ENCODE measurements at places on chromosomes 7 and 10.
A peak's percentile ranks its signal among the peaks of the same experiment; 100 is the strongest.

DNA sequence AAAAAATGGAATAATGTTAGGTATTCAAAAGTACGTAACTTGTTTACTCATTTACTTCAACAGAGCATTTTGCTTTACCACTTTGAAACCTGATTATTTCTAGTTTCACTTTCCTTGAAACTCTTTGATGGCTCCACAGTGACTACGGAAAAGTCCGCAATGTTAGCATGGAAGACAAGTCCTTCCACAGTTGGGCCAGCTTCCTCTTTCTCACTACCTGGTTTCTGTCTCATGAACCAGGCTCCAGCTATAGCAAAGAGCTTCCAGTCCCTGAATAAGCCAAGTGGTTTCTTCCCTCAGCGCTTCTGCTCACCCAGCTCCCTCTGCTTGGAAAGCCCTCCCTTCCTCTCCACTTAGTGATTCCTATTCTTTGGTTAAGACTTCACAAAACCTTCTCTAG lies 44.8 kb upstream of the SLC16A12 start:
- H3K4me1 ChIP-seq = no peaks in the 10 kb centered on the region
- H3K27me3 ChIP-seq = no peaks in the 10 kb centered on the region
- H3K36me3 ChIP-seq = no peaks in the 10 kb centered on the region
- DNase-seq = no peak

DNA sequence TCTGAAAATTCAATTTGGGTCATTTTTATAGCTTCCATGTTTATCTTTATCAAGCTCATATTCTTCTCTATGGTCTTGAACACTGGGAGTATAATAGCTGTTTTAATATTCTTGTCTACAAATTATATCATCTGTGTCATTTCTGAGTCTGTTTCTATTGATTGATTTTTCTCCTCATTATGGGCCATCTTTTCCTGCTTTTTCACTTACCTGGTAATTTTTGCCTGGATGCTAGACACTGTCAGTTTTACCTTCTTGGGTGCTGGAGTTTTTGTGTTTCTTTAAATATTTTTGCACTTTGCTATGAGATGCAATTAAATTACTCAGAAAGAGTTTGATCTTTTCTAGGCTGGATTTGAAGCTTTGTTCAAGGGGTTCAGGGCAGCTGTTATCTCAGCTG lies 26.8 kb upstream of the KDM7A start:
- H3K27ac ChIP-seq = no peak overlapping the region
- no peaks in the 10 kb centered on the region for H3K36me3 ChIP-seq
- DNase-seq = no peak

GRCh38 chr7:147607157-147607800 lies 983.3 kb upstream of the C7orf33 start:
- H3K4me1 ChIP-seq = no peaks in the 10 kb centered on the region
- H3K36me3 ChIP-seq = no peaks in the 10 kb centered on the region
- no peak for DNase-seq
- H3K27me3 ChIP-seq = no peaks in the 10 kb centered on the region

DNA sequence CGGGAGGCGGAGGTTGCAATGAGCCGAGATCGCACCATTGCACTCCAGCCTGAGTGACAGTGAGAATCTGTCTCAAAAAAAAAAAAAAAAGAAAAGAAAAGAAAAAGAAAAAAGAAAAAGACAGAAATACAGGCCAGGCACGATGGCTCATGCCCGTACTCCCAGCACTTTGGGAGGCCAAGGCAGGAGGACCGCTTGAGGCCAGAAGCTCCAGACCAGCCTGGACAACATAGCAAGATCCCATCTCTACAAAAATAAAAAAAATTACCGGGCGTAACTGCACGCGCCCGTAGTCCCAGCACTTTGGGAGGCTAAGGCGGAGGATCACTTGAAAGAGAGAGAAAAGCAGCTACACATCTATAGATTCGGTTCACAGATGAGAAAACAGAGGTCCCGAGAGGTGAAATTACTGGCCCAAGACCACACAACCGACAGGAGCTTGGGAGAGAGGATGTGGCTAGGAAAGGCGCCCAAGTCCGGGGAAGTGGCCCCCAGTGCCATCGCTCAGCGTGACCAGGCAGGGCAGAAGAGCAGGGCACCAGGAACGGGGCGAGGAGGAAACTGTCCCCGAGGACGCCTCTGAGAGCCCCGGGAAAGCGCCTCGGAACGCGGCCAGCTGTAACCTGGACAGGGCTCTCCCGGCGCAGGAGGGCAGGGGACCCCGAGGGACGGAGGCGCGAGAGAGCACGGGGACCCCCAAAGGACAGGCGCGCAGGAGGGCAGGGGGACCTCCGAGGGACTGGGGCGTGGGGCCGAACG lies 612 bp downstream of the SNX8 start:
- peak overlapping the region; percentile 92 for H3K4me3 ChIP-seq
- no peaks in the 10 kb centered on the region for H3K36me3 ChIP-seq
- peak overlapping the region; percentile 90 for H3K27ac ChIP-seq
- H3K4me1 ChIP-seq = peaks cover 17% of the 10 kb centered on the region
- H3K27me3 ChIP-seq = peaks cover 6% of the 10 kb centered on the region

DNA sequence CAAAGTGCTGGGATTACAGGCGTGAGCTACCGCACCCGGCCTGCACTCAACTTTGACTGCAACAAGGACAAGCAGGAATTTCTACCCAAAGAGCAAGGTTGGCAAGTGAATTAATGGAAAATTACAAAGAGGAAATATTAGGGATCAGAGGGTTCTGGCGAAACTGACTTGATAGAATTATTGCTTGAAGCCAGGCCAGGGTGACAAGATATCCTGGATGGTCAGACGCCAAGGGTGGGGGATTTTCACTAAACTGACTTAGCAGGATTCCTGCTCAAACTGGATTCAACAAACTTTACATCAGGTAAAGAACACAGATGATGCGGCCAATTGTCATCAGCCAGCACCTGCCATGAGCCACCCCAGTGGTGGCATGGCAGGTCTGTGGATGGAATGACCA lies 603.6 kb upstream of the MGMT start:
- no peaks in the 10 kb centered on the region for H3K4me1 ChIP-seq
- peaks cover 4% of the 10 kb centered on the region for H3K27me3 ChIP-seq
- no peaks in the 10 kb centered on the region for H3K36me3 ChIP-seq
- DNase-seq = no peak

DNA sequence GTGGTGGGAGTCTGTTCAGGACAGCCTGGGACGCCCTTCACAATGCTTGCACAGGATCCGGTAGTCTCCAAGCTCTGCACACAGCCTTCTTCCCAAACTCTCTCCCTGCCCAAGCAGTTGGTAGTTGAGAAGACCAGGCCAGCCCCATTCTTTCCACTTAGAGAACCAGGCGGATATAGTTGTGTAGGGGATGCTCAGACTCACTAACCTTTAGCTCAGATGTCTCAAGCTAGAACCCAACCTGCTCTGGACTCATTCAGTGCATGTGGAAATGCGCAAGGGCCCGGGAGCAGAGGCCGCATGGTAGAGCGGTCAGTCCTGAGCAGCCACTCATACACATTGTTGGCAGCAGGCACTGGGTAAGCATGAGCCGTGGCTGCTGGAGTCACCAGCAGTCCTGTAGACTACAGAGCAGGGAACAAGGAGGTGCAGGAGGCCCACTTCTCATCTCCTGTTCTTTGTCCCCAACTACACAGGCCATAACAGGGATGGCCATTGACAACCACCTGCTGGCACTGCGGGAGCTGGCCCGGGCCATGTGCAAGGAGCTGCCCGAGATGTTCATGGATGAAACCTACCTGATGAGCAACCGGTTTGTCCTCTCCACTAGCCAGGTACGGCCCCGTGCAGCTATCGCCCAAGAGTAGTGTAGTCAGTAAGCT lies 17.2 kb upstream of the C10orf53 start:
- H3K27me3 ChIP-seq = peaks cover 21% of the 10 kb centered on the region
- DNase-seq = no peak
- H3K27ac ChIP-seq = no peak overlapping the region
- H3K36me3 ChIP-seq = no peaks in the 10 kb centered on the region
- no peaks in the 10 kb centered on the region for H3K4me1 ChIP-seq
- H3K4me3 ChIP-seq = no peak overlapping the region

DNA sequence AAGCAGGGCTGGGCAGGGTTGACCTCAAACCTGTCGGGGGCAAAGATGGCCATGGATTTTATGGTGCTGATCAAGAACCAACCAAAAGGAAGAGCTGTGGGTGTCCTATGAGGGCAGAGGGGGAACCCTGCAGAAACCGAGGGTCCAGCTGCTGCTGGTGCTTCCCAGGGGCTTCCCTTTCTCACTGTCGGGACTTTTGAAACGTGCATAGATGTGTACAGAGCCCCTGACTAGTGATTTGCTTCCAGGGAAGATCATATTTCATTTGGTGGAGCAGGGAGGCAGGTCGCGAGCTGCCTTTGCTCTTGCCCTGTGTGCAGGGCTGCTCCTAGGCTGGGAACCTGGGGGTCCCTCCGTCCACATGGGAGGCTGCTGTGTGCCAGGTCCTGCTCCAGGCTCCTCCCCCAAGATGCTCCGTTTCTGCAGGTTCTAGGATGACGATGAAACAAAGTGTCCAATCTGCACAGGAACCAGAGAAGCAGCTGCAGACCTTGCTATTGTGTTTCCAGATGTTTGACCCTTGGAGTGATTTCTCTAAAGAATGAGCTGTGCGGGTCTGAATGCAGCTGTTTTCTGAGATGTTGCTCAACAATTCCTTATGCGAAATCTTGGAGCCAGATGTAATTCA lies 9.4 kb upstream of the INPP5A start:
- no peak overlapping the region for H3K27ac ChIP-seq
- no peak for DNase-seq
- H3K4me3 ChIP-seq = no peak overlapping the region
- peaks cover 5% of the 10 kb centered on the region for H3K36me3 ChIP-seq

DNA sequence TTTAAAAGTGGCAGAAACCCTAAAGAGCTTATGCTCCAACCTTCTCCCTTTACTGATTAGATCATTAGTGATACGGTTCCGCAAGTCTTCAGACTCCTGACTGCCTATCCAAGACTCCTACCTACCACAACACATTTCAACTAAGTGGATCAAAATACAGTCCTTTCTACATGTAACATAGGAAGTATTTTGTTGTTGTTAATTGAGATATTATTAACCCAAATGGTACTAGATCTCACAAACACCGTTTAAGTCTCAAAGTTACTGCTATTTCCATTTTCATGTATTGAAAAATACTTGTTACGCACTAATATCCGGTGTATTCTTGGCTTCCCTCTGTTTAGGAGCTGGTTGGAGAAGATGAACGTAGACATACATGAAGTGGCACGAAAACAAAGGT lies 1.1 kb downstream of the FAM237B start:
- no peak for DNase-seq
- H3K27me3 ChIP-seq = peaks cover 16% of the 10 kb centered on the region
- no peak overlapping the region for H3K27ac ChIP-seq
- H3K4me3 ChIP-seq = no peak overlapping the region
- no peaks in the 10 kb centered on the region for H3K36me3 ChIP-seq

DNA sequence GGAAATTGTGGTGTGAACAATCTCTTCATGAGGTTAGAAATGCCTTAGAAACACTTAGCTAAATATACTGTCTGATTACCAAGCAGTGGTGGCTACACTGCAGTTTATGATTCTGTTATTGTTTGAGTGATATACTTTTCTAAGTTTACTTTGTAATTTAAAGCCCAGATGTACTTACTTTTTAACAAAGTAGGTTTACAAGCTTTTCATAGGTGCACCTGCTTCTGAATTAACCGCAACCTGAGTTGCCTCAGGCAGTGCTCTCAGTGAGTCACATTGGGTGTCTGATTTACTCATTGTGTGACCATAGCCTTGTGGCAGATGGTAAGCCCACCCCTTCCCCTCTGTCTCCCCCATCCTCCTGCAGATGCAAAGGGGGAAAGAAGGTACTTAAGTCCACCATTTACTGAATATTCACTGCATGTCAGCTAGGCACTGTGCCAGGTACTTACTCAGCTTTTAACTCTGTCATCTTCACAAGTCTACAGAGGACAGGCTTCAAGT lies 9.0 kb downstream of the MTURN start:
- no peaks in the 10 kb centered on the region for H3K4me1 ChIP-seq

- no peak overlapping the region for H3K27ac ChIP-seq
- no peak overlapping the region for H3K4me3 ChIP-seq
- H3K4me1 ChIP-seq = no peaks in the 10 kb centered on the region
- no peaks in the 10 kb centered on the region for H3K36me3 ChIP-seq
- peak; percentile 52 for DNase-seq
- peaks cover 2% of the 10 kb centered on the region for H3K27me3 ChIP-seq
Observed at GRCh38 chr10:101095550-101096213, 33.9 kb downstream of the KAZALD1 start.

- peaks cover 3% of the 10 kb centered on the region for H3K4me1 ChIP-seq
- peak overlapping the region; percentile 48 for H3K4me3 ChIP-seq
- H3K27me3 ChIP-seq = peaks cover 48% of the 10 kb centered on the region
- DNase-seq = no peak
Observed at GRCh38 chr7:155469311-155470185, 11.6 kb downstream of the EN2 start.

- no peaks in the 10 kb centered on the region for H3K27me3 ChIP-seq
- no peaks in the 10 kb centered on the region for H3K36me3 ChIP-seq
- no peak overlapping the region for H3K27ac ChIP-seq
- DNase-seq = no peak
- no peaks in the 10 kb centered on the region for H3K4me1 ChIP-seq
Observed at GRCh38 chr7:42720991-42721796, 190.7 kb downstream of the C7orf25 start.

DNA sequence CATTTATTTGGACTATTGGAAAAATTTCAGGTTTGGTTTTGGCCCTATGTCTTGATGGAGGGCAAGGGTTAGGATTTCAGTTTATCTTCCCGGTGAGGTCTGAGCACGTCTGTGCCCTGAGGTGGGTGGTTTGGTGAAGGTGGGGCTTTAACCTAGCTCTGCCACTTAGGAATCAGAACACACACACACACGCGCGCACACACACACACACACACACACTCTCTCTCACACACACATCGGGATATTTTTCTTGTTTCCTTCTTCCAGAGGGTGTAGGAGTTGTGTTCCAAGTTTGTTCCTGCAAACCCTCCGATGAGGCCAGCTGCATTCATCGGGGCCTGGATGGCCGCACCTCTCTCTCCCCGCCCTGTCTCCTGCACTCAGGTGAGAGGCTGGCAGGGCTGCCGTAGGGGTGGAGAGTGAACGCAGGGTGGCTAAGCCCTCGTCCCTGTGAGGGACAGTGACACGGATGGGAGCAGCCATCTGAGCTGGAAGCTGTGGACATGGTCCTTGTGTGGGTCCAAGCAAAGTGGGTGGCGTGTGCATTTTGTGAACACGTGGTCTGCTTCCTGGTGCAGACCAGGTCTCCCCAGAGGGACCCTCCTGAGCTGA lies 34.2 kb downstream of the CHST12 start:
- H3K27ac ChIP-seq = peak overlapping the region; percentile 62
- H3K36me3 ChIP-seq = peaks cover 46% of the 10 kb centered on the region
- DNase-seq = no peak
- H3K4me1 ChIP-seq = peaks cover 67% of the 10 kb centered on the region
- peaks cover 1% of the 10 kb centered on the region for H3K27me3 ChIP-seq

GRCh38 chr10:98423691-98424120 lies 8.7 kb upstream of the PYROXD2 start:
- H3K27ac ChIP-seq = no peak overlapping the region
- no peak for DNase-seq
- no peaks in the 10 kb centered on the region for H3K4me1 ChIP-seq
- no peak overlapping the region for H3K4me3 ChIP-seq
- peaks cover 30% of the 10 kb centered on the region for H3K36me3 ChIP-seq
- peaks cover 2% of the 10 kb centered on the region for H3K27me3 ChIP-seq

Data from immature natural killer cell (primary cell).